ENCODE measurements at places on chromosomes 2 and 18.

DNA sequence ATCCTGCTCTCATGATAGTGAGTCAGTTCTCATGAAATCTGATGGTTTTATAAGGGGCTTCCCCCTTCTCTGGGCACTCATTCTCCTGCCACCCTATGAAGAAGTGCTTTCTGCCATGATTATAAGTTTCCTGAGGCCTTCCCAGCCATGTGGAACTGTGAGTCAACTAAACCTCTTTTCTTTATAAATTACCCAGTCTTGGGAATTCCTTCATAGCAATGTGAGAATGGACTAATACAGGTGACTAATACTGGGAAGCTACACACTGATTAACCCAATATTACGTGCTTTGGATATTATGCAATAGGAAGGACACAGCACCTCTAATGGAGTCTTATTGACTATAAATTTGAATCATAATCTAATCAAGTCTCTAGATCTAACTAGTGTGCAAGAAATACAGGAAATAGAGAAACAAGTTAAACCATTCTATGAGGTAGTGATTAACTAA is 107.2 kb upstream of the ETAA1 start:
- DNase-seq, result no peak

DNA sequence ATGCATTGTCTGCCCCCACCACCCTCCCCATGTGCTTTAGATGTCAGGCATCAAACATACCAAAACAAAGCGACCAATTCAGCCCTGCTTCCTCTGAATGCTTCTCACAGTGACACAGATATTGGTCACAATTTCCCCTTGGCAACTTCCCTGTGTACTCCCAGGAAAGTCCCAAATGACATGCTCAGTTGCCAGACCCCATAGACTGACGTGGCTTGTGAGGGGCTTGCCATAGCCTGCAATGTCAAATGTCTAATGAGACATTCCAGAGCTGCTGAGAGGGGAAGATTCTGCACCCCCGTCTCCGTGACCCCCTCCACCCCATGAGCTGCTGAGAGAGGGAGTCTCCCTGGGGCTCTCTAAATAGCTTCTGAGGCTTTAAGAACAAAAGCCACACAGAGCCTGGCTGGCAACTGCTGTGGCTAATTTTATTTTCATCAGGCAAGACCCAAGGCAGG is 47.3 kb downstream of the RFTN2 start:
- DNase-seq, result no peak

DNA sequence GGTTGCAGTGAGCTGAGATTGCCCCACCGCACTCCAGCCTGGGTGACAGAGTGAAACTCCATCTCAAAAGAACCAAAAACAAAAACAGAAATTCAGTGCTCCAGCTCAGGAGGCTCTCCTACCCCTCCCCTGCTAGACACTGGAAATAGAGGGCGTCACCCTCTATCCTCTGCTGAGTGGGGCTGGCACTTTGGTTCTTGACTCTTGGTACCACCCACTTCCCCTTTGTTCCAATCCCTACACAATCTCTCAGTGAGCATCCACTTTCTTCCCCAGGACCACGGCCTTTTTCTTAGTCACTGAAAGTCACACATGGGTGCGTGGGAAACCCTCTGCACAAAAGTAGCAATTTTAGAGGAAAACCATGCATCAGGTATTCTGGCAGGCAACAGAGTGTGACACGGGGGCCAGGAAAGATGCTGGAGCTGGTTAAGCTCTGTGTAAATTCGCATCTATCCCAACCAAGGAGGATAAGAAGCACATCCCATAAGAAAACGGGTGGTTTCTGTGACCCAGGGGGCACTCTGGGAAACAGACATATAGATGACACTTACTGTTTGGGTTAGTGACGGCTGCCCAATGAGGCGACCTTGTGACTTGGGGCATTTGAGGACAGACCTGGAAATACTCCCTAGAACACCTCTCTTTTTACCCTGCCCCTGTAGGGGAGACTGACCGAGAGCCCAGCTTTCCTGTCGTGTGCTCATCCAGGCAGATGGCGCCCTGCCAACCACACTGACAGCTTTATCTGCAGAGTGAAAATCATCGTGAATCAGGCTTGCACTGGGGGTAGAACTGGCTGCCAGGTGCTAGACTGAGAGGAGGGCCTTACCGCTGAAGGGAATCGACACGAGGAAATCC is 7.7 kb downstream of the HJURP start:
- no peak for DNase-seq

GRCh38 chr2:48016225-48017019 is 110.1 kb upstream of the FBXO11 start:
- no peak for DNase-seq

DNA sequence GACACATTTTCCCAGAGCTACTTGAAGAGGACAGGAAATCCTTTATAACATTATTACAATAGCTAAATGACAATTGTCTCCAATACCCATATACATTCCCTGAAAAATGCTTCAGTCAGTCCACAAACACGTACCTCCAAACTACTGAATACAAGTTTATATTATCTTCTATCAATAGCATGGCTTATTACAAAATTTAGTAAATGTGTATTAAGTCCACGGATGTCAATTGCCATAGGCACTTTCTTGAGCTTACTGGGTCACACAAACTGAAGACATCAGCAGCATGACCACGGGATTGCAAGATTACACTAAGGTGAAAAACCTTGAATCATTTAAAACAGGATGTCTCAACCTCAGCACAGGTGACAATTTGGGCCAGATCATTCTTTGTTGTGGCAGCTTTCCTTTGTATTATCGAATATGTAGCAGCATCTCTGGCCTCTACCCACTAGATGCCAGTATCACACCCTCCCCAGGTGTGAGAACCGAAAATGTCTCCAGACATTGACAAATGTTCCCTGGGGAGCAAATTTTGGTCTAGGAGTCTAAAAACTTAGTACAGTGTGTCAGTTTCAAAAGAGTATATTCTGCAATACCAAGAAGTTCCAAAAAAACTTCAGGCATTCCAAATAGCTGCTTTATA is 1.4 kb downstream of the MBD2 start:
- DNase-seq, result peak; percentile 79

- no peak for DNase-seq
These were observed 1.7 kb downstream of the TNFRSF11A start for GRCh38 chr18:62326646-62327348.

GRCh38 chr2:174184915-174185314 is 63.4 kb downstream of the OLA1 start:
- no peak for DNase-seq

GRCh38 chr18:78505851-78506461 is 473.7 kb upstream of the SALL3 start:
- no peak for DNase-seq

DNA sequence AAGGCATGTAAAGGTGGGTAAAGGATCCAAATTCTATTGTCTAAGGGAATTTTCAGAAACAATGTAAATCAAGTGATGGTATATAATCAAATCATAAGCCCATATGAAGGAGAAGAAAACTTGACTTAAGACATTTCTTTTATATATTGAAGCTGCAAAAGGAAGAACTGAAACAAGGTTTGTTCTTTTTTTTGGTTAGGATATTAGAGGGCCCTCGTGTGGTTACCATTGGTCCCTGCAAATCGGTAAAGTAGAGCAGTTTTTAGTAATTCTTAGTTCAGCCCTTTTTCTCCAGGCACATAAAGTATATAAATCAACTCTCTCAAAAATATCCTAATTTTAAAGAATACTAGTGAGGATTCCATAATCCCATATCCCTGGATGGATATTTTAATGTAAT is 105.6 kb upstream of the STK17B start:
- DNase-seq, result peak; percentile 64

DNA sequence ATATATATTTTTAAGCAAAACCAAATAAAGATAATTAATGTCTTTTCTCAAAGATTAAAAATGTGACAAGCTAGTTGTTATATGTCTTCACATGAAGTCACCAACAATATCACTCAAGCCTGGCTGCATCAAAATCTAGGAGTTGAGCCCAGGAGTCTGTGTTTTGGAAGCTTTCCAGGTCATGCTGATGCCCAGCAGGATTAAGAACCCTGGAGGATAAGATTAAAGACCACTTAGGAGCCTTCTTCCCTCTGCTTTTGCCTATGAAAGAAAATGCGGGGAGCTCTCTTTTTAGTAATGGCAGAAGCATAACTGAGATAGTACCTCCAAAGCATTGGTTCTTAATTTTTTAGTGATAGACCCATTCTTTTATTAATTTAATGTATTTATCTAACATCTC is 157.4 kb downstream of the ASXL3 start:
- no peak for DNase-seq

- DNase-seq, result no peak
These were observed 50.5 kb downstream of the ADD2 start for GRCh38 chr2:70717431-70718038.

DNA sequence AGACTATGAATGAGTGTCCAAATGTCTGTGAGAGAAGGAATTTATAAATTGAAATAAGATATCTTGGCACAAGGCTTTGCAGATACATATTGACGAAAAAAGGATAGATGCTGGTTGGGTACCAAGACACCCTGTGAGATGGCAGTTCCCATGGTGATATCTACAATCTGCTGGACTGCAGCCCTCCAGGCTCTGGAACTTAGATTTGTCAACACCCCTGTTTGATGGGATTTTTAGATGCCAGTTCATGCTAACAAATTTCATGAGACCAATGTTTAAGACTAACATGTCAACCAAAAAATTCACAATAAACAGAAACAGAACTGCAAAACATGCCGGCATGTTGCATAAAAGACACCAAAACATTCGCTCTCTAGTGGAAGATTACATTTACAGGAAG is 400.3 kb upstream of the CNTNAP5 start:
- DNase-seq, result no peak

- no peak for DNase-seq
These were observed 3.8 kb upstream of the PTPN4 start for GRCh38 chr2:119755906-119756305.

DNA sequence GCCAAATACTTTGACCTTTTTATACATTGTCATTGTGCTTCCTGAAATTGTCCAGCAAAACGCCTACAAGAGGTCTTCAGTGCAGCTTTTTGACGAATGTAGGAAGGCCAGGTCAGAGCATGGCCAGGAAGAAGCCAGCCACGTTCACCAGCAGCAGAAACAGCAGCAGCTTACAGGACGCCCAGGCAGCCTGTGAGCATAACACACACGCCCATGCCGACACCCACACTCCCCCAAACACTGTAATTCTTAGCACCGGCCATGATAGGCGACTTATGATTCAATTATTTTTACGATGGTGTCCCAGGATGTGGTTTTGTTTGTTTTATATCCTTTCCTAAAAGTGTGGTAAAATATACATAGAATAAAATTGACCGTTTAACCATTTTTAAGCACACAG is 249.1 kb upstream of the SALL3 start:
- DNase-seq, result no peak

DNA sequence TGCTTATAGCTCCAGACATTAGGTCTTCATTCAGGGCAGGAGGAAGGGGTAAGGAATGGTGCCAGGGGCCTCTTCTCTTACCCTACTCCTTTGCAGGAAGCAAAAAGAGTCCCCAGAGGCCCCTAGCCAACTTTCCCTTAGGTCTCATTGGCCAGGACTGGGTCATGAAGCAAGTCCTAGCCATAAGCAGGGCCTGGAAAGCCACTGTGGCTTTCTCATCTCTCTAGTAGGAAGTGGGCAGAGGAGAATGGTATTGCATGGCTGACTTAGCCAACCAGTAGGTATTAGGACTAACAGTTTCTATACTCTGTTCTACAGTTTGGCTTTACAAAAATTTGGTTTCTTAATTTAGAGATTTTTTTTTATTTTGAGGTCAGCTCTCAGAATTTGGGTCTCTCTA is 4.8 kb downstream of the FAM228A start:
- no peak for DNase-seq

GRCh38 chr18:77249569-77250500 is at the start of gene GALR1:
Gene GALR1, plus strand, starts transcription at chr18:77249848. Its CDS starts 701 bp downstream, at chr18:77250549.
- no peak for DNase-seq

DNA sequence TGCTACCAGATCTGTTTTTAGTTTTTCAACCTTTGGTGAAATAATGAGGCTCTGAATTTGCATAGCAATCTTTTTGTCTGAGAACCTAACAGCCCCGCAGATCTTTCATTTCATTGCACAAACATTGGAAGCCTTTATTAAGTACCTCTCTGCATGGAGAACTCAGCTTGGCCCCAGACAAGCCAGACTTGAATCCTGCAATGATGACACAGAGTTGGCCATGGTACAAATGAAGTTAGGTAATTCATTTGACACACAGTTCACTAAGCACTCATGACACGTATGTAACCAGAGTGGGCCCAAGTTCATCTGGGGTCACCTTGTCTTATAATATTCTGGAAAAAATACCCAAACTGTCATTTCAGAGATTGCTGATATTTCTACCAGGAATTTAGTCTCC is 439.1 kb upstream of the ID2 start:
- no peak for DNase-seq

DNA sequence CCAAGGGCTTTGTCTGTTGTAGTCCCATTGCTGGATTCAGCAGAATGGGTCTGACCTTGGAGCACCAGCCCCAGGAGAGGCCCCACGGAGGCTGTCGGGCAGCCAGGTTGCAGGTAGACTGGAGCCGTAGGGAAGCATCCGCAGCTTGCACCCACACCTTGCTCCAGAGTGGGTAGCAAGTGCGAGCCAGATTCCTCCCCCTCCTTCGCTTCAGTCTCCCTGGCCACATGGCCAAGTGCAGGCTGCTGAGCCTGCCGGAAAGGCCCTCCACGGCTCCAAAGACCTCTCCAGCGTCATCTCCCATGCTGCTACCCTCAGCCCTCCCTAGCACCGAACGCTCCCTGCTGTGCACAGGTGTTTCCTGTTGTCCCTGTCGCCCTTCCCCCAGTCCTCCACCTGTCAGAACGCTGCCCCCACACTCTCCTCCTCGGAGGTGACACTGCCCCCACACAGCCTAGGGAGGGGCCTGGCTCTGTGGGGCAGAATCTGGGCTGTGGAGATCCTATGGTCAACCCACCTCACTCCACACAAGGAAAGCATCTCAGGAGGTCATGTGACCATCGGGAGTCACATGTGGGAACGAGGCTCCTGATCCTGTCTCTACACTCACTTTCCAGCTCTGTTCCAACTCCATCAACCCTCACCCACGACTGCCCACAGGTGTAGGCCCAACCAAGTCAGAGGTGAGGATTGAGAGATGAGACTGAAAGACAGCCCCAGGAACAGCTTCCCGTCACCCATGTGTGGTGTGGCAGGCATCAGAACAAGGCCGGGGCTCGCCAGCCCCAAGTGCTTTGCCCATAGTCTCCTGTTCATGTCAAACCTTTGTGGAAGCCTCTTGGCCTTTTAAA is 8.3 kb downstream of the KCNF1 start:
- no peak for DNase-seq

Measured in CD4-positive, alpha-beta T cell treated with Interleukin-2 at 100 ng/mL for 4 hours (primary cell).